ENCODE measurements at places on chromosomes 7 and 10.

DNA sequence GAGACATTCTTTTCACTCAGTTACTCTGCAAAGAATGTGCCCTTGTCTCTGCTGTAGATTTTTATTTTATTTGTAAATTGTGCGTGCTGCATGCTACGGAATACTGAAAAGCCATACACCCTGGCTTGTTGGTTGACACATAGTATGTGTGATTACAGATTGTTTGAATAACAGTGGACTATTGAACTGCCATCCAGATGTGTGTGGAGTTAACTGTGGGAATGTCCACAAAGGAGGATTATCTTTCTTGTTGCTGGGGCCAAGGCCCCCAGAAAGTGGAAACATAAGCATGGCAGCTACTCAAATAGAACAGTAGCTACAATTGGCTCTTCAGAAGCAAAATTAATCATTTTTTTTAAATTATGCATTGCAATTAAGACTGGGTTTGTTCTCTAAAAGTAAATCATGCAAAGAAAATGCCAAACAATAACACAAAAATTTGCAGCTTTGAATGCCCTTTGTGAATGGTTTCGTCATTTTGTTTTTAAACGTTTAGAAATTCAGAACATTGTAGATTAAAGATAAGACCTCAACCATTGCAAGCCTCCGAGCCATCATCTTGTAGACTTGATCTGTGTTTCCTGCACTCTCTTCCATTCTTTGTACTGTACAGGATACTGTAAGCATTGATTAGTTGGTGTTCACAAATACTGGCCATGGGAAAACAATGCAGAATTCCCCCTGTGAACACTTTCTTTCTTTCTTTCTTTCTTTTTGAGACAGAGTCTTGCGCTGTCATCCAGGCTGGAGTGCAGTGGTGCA lies 210.3 kb upstream of the TCF7L2 start:
- DNase-seq, result no peak

DNA sequence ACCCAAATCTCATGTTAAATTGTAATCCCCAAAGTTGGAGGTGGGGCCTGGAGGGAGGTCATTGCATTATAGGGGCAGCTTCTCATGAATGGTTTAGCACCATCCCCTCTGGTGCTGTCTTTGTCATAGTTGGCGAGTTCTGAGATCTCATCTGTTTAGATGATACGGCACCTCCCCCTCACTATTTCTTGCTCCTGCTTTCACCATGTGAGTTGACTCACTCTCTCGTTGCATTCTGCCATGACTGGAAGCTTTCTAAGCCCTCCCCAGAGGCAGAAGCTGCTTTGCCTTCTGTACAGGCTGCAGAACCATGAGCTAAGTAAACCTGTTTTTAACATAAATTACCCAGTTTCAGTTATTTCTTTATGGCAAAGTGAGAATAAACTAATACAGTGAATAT lies 18.9 kb upstream of the ZNF138 start:
- no peak for DNase-seq

GRCh38 chr7:155289949-155290501 lies 7.7 kb upstream of the INSIG1 start:
- DNase-seq, result no peak

GRCh38 chr7:67306331-67306730 lies 309.7 kb downstream of the TYW1 start:
- DNase-seq, result no peak

- DNase-seq, result peak; percentile 63
Measured at GRCh38 chr10:103232772-103233488, 12.8 kb upstream of the RPEL1 start.

DNA sequence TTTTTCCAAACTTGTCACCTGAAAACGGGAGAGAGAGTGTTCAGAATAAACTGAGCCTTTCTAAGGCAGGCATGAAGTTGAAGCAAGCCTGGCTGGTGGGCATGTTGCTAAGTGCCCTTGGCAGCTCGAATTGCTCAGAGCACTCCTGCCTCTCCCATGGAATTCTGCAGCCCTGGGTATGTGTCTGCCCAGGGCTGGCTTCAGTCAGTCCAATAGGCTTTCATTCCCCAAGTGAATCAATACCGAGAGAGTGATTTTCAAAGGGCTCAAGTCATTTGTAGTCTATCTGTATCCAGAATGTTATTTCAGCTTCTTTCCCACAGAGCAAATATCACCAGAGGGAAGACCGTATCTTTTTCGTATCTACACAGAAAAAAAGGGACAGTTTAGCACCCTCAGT lies 415.5 kb upstream of the COBL start:
- DNase-seq, result no peak

- no peak for DNase-seq
Measured at GRCh38 chr10:131673396-131673795, 227.4 kb upstream of the PPP2R2D start.

Data from fibroblast of skin of abdomen (primary cell).